ENCODE measurements at places on chromosomes 12 and 14. TPM values are rescaled to one million over a fixed set of nuclear protein-coding genes. Genes with fewer than 3 reads are reported as not detected.

Gene IRAK4
- total RNA-seq: 31.0 TPM

Gene RNFT2
- total RNA-seq: 25.5 TPM

Gene LRFN5
- total RNA-seq: not detected

Gene FICD
- total RNA-seq: 8.4 TPM

Gene PLD4
- total RNA-seq: not detected

Gene TMEM229B
- 0.93 TPM for total RNA-seq

- no peak for DNase-seq
These were observed 29.1 kb upstream of the ZNF641 start for GRCh38 chr12:48379794-48380193.

GRCh38 chr14:102772781-102773570, 4.3 kb upstream of the TRAF3 start:
- no peak for DNase-seq

DNA sequence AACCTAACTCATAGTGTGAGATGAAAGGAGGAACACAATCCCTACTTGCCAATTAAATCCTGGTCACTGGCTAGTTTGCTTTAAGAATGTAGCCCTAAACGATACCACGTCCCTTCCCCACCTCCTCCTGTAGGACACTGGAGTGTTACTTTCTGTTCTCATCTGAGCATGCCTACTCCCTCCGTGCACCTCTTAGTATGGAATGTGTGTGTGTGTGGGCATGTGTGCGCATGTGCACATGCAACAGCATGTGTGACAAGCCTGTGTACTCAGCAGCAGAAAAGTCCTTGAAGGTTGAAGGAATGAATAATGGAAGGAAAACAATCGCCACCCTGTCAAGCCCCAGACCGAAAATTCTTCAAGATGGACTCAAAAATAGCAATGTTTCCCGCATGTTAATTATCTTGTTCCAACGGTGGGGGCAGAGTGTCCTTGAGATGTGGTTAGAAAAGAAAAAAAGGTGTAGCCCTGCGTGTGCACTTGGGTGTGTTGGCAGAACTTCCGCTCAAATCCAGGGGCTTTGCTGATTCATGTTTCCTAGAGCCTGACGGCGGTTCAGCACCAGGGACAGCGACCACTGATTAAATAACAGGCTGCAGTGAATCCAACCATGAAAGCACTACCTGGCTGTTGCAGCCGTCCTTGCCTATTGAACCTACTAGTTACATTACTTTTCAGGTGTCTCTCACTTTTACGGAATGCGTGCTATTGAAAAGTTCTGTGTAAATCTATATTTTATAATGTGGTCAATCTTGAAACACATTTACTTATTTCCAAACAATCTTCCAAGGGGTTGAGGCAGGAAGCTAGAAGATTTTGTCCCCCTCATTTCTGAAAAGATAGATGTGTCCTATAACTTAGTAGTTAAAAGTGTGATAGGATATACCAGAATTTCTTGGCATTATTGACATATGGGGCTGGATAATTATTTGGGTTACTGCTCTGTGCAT, 79.8 kb downstream of the SRRM4 start:
- DNase-seq: peak; percentile 17

GRCh38 chr12:64347630-64348029, 42.9 kb downstream of the C12orf56 start:
- DNase-seq: no peak

- DNase-seq: no peak
These were observed 8.7 kb upstream of the CLEC4E start for GRCh38 chr12:8549381-8549780.

GRCh38 chr12:125218952-125219351, 153.7 kb downstream of the AACS start:
- no peak for DNase-seq

GRCh38 chr12:113231235-113232088, 10.2 kb downstream of the TPCN1 start:
- DNase-seq: peak; percentile 25

DNA sequence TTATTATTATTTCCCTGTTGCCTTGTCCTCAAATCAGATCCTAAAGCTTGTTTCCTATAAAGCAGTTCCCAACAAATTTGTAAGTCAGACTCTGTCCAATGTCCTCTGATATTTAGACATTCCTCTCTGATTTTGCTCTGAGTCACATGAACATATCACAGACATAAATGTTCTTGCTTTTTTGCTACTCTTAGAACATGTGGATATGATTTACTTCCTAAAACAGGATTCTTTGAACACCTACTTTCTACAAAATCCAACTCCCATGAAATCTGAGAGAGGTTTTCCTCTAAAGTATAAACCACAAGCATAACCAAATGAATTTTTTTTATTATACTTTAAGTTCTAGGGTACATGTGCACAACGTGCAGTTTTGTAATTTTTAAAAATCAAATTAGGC, 181.3 kb upstream of the SLC38A2 start:
- no peak for DNase-seq

DNA sequence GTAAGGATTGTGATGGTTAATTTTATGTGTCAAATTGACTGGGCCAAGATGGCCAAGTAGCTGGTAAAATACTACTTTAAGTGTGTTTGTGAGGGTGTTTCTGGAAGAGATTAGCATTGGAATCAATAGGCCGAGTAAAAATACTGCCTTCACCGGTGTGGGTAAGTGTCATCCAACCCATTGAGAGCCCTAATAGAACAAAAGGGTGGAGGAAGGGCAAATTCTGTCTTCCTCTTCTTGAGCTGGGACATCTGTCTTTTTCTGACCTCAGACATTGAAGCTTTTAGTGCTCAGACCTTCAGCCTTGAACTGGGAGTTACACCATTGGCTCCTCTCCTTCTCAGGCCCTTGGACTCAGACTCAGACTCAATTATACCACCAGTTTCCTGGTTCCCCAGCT, 8.0 kb upstream of the ETV6 start:
- DNase-seq: no peak

All from activated naive CD4-positive, alpha-beta T cell treated with anti-CD3 and anti-CD28 coated beads, Interleukin-2, amount 50 U/mL, for 72 hours (primary cell).